Dorsolateral prefrontal cortex (tissue), 122 donors: ENCODE measurements at places on chromosomes 2 and 18.

DNA sequence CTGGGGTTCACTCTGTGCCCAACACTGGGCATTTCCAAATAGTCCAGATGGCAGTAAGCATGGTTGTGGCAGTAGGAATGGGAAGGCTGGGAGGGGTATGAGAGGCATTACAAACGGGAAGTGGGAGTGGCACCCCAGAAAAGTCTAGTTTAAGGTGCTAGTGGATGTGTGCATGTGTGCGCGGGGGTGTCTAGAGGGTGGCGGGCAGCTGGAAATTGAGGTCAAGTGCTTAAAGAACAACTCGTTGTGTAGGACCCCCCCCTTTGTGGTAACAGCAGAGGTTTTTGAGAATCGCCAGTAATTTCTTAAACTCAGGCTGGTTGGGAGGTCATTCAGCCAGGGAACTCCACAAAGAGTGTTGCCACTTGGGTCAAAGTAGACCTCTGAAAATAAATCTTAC lies 69.9 kb downstream of the RHBDD1 start:
- DNase-seq, result no peak

GRCh38 chr2:239715202-239715601 lies 309.9 kb downstream of the NDUFA10 start:
- no peak for DNase-seq

GRCh38 chr2:98556344-98557033 lies 51.8 kb downstream of the COA5 start:
- DNase-seq, result no peak

DNA sequence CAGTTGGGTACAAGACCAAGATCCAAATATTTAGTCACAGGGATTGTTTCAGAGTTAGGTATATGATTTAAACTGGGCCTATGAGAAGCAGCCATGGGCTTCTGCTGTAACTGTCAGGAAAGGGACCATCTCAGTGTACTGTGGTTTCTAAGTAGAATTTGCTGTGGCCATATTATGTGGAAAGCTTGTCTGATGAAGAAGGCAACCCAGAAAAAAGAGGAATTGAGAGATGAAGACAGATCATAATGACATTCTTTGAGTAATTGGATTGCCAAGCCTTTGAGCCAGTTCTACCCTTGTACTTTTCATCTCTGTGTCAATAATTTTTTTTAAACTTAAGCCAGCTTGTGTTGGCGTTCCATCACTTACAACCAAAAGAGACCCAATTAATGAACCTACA lies 259.6 kb downstream of the NUP35 start:
- DNase-seq, result no peak

GRCh38 chr2:66469214-66469902 lies 34.4 kb downstream of the MEIS1 start:
- DNase-seq, result no peak

GRCh38 chr2:164053021-164053420 lies 317.2 kb upstream of the FIGN start:
- no peak for DNase-seq

DNA sequence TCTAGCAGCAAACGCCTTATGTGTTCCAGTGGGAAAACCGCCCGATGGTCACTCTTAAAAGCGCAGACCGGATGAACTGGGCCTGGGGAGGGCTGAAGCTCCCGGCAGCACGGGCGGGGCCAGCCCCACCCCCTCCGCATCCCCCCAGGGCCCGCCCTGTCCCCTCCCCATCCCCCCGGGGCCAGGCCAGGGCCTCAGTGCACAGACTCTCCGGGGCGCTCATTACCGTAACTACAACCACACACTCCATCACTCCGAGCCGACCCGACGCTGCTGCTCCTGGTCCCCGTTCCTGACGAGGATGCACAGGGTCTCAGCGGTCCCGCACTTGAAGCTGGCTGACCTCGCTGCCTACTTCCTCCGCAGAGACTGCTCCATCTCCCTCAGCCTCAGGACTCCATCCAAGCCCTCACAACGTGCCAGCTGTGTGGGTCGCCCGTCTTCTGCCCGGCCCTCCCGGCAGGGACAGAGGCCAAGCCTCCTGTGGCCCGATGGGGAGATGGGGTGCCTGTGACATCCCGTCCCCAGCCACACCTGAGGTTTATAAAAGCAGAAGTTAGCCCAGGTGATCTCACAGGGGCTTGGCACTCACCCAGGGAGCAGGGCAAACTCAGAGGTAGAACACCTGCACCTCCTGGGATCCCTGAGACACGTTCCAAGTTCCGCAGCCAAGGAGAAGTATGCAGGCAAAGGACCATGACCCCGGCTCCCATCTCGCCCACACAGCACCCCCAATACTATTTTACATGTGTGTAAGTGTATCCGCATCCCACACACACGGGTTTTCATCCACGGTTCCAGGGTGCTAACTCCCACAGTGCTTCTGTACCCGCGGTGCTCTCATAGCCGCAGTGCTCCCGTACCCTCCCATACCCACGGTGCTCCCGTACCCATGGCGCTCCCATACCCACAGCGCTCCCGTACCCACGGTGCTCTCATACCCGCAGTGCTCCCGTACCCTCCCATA lies 36.0 kb downstream of the SLC66A2 start:
- DNase-seq, result no peak

GRCh38 chr2:107529146-107529545 lies 297.5 kb upstream of the RGPD4 start:
- no peak for DNase-seq

- DNase-seq, result peak; percentile 58
These were observed 22.8 kb upstream of the DNAH6 start for GRCh38 chr2:84493514-84493913.

GRCh38 chr2:214322662-214323061 lies 88.2 kb upstream of the VWC2L start:
- DNase-seq, result no peak

- DNase-seq, result no peak
These were observed 82.6 kb downstream of the ZNF532 start for GRCh38 chr18:58947136-58947732.

GRCh38 chr2:128004509-128004908 lies 23.4 kb downstream of the SAP130 start:
- DNase-seq, result no peak

DNA sequence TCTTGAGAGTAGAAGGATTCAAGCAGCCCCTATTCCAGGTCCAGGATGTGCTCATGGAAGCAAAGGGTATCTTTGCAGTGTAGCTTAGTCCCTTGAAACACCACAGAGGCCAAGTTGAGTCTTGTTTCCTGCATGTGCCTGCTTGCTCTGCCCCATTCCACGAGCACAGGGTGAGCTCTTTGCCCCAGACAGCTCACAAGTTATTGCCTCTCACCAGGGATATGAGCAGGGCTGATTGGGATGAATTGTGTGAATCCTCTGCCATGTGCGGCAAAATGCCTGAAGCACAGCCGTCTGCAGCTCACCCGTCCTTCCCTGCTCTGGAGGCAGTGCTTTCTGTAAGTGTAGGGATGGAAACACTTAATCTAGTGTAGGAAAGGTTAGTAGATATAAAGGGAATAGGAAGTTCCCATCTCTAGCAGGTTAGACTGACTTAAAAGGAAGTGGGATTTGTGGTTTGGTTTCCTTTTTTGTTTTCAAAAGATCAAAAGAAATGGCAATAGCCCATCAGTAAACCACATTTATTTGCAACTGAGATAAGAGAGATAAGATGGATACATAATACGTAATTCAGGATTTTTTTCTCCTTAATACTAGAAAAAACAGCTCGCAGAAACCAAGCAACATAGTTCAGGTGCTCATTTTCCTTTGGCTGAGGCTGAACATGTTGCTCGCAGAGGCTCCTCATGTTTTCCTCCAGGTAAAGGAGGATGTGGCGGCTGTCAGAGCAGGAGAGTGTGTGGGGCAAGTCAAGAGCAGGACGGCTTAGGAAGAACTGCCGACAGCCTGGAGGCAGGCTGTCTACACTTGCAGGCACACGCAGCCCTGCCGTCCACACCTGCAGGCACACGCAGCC lies 41.4 kb downstream of the TMEM182 start:
- no peak for DNase-seq

- peak; percentile 79 for DNase-seq
These were observed 4.0 kb upstream of the WNT10A start for GRCh38 chr2:218876562-218877219.

DNA sequence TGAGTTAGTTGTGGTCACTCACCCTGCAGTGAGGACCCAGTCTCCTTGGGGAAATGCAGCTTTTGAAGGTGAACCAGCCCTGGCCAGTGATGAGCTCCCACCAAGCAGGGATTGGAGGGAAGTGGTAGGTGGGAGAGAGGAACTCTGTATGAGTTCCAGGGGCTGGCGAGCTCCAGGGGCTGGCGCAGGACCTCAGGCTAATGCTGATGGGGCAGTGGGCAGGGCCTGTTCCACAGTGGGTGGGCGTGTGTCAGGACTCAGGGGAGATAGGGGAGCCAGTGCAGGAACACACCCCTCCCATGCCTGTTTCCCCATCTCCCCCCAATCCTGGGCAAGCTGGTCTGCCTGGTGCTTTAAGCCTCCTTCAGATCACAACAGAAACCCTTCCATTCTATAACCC lies 208.4 kb downstream of the DYSF start:
- no peak for DNase-seq

DNA sequence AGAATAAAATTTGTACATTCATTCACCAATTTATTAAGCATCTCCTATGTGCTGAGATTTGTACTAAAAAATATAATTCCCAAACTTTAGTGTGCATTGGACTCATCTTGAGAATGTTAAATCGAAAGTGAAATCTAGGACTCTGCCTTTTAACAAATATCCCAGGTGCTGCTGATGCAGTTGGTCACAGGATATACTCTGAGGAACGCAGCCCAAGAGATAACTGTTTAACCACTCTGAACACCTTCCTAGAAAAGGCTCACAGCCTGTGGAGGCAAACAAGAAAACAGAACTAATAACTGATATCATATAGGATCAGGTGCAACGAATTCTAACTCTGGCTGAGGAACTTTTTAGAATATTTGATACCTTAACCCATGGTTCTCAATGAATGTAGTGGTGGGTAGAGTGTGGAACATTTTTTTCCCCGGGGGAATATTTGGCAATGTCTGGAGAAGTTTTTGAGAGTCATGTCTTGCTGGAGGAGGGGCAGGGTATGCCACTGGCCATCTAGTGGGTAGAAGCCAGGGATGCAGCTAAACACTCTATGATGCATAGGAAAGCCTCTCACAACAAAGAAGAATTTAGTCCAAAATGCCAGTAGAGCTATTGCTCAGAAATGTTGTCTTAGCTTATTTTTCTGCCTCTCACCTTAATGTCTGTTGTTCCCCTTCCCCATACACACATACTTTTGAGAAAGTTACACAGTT lies 96.5 kb downstream of the EHBP1 start:
- no peak for DNase-seq

GRCh38 chr2:60794271-60794863 lies 38.3 kb downstream of the PAPOLG start:
- no peak for DNase-seq

DNA sequence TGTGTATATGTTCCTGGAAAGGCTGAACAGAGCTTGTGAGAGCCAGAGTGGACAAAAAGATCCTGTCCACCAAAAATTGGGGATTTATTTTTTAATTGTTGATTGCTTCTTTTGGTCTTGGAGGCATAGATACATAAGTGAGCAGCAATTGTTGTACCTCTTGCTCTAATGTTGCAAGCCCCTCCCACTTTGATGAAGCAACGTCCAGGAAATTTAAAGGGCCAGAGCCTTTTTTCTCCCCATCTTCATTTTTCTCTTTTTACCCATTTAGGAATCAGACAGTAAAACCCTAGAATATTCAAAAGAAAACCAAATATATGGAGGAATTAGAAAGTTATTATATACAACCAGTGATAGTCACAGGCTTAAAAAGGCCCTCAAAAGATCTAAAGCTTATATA lies 871.8 kb upstream of the NRXN1 start:
- no peak for DNase-seq

DNA sequence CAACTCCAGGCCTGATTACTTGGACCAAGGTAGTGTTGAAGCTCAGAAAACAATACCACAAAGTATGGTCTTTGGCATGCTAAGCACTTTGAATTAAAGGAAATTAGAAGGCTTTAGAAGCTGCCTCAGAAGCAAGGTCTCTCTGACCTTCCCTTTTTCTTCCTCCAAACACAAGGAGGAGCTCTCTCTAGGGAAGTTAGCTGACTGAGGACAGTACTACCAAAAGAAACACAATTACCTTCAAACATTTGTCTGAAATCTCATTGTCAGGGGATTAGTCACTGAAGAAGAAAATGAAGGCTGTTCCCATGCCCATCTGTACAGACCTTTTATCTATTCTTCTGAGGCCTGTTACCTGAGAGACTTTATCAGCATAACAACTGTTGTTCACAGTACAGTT lies 279.3 kb downstream of the CDH20 start:
- DNase-seq, result no peak

DNA sequence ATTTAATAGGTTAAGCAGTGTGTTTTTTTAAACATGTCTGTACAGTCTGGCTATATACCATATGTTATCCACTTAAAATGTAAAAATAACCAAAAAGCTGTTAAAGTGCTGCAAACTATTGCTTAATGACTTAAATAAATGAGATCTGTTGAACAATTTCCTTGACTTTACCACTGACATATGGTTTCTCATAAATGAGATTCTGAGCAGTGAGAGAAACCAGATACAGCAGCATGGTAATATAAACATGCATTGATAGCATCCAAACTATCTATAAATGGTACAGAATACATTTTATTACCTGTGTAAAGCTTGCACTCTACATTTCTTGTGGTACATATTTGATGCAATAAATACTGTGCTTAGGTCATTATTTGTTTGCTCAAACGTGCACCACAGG lies 36.3 kb upstream of the TTC21B start:
- DNase-seq, result no peak

DNA sequence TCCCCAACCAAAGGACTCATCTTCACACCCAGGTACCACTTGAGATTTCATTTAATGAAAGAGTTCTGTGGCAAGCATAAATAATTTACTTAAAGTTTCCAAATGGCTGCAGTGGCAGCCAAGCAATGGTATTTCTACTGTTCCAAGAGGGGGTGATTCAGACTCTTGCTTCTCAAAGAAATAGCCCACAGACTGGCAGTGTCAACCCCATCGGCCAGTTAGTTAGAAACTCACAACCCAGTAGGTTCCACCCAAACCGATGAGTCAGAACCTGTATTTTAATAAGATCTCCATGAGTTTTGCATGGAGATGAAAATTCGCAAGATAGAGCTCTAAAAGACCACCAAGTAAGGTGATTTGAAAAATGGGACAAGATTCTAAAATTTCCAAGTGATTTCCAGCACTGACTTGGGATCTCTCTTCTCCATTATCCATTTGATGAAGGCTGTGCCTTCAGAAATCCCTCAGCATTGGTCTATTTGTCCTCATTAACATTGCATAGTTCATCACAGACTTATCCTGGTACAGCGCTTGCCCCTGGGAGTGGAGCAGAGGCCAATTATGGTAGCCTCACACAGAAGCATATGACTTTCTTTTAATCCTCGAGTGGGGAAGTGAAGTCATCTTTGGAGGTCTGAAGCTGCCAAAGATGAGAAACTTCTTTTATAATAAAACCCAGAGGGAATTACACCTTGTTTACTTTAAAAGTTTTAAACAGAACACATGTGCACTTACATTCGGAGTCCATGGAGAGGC lies 361.4 kb upstream of the ID2 start:
- no peak for DNase-seq
